Naive B cell (primary cell): ENCODE measurements at places on chromosomes 6 and 20. TPM values are rescaled to one million over a fixed set of nuclear protein-coding genes. Genes with fewer than 3 reads are reported as not detected.

Gene F13A1
- 9.0 TPM for polyA plus RNA-seq

DNA sequence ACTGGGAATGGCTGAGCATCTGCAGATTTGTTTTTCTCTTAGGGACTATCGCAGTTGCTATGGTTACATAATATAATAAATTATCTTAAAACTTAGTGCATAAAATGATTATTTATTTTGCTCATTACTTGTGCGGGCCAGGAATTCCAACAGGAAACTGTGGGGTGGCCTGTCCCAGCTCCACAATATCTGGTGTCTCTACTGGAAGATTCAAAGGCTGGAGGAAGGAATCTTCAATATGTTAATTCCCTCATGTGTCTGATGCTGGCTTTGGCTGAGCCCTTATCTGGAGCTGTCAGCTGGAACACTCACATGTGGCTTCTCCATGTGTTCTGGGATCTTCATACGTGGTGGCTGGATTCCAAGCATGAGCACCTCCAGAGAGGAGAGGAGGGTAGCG lies 23.9 kb upstream of the B3GAT2 start:
- DNase-seq: no peak

GRCh38 chr6:2611092-2611491 lies 139.6 kb downstream of the MYLK4 start:
- DNase-seq: no peak

DNA sequence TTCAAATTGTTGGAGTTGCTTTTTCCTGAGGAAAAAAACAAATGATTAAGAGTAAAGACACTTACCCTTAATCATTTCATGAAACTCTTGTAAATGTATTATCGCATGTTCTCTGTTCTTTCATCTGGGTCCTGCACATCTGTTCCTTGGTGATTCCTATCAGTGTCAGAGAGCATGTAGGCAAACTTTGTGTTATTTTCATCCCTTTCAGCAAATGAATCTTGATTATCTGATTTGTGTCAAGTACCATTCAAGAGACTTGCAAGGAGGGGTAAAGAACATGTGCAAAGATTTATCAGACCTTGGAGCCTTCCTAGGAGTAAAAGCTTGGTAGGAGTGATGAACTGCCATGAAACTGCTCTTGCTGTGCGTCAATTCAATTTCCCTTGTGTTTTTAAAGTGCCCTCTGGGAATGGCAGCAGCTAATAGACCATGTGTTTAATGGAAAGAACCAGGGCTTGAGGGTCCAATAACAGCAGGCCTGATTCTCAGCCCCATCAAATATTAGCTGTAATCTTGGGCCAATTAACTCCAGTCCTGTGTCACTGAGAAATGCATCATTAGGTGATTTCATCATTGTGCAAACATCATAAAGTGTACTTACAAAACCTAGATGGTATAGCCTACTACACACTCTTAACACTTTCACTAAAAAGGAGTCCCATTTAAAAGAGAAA lies 118.9 kb upstream of the CEP85L start:
- no peak for DNase-seq

DNA sequence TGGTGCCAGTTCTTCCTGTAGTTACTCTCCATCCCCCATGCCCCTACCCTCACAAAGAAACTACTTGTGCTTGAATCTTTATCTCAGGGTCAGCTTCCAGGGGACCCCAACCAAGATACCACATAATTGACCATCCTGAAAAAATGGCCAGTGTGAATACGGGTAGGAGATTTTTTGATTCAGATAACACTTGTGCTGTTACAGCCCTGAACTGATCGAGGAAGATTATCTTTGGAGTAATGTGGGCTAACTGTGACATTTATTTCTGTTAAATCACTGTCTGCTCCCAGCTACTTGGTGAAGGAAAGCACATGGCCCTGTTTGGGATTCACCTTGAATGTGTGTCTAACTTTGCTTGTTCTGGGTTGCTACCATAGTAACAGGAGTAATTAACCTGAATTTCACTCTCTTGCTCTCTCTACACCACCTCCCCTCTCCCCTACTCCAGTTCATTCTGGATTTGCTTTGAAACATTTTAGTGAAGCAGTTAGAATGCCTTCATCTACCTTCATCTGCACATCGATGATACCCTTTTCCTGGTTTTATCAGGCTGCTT lies 219.6 kb upstream of the CHD6 start:
- DNase-seq: no peak

GRCh38 chr6:107571354-107571753 lies 81.4 kb downstream of the SOBP start:
- DNase-seq: no peak

DNA sequence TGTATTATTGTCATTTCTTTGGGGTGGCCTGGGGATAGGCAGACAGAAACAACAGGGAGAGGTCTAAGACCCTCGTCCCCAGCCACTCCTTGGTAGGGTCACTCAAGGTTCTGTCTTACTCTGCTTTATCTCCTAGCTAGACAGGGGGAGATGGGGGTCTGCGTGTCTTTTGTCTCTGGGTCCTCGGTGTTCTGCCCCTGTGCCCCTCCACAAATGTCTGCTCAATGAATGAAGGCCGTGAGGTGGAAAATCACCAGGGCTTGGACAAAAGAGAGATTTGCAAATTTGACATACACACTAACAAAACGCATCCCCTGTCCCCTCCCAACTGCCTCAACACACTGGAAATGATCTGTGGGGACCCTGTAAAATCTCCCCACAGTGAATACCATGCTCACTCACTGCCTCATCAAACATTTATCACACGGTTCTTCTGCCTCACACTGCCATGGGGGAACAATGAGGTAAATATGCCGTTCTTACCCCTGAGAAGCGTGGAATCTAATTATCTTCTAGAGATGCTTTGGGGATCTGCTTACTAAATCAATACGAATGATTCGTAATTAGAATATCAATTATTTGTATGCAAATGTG lies 13.2 kb upstream of the VAPB start:
- DNase-seq: no peak
